ENCODE measurements at places on chromosomes 5 and 9.

- DNase-seq: no peak
Observed at GRCh38 chr5:111829701-111830100, 72.7 kb upstream of the NREP start.

- DNase-seq: no peak
Observed at GRCh38 chr9:98418578-98419259, 163.3 kb upstream of the TBC1D2 start.

- no peak for DNase-seq
Observed at GRCh38 chr9:111633389-111633736, 2.2 kb downstream of the DNAJC25 start.

- DNase-seq: no peak
Observed at GRCh38 chr5:4142842-4143241, 547.2 kb downstream of the IRX1 start.

DNA sequence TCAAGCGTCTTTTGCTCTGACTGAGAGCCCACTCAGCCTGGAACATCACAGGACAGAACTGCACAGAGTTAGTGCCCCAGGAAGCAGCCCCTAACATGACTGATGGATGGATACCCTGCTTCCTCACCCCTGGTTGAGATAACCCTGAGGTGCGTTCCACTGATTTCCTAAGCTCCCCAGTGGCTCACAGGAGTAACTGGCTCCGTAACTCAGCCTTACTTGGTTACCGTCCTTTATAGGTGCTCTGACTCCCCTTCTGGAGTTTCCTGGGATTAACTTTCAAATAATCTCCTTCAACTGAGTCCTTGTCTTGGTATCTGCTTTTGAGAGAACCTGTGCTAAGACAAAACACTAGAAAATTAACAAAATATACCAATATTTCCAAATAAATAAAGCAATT lies 449.5 kb downstream of the AGTPBP1 start:
- DNase-seq: no peak

DNA sequence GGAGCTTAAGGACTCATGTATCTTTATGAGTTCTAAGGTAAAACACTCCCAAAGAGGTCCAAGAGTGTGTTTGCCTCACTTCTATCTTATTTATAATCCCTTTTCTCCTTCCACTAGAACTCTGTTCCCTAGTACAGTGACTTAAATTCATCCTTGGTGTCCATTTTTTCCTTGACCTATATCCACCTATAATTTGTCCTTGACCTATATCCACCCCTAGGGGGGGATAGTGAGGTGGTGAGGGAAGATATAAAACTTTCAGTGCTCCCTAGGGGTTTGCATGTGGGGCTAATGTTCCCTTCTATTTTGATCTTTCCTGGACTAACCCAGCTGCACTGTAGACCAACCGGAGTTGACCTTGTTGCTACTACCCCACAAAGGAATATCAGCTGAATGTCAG lies 83.5 kb upstream of the GNAQ start:
- no peak for DNase-seq

GRCh38 chr5:143006501-143006900 lies 236.3 kb downstream of the ARHGAP26 start:
- no peak for DNase-seq

GRCh38 chr9:114287763-114288192 lies 35.1 kb upstream of the ORM1 start:
- DNase-seq: no peak

- DNase-seq: peak; percentile 6
Observed at GRCh38 chr9:101711330-101711941, 27.0 kb downstream of the GRIN3A start.

DNA sequence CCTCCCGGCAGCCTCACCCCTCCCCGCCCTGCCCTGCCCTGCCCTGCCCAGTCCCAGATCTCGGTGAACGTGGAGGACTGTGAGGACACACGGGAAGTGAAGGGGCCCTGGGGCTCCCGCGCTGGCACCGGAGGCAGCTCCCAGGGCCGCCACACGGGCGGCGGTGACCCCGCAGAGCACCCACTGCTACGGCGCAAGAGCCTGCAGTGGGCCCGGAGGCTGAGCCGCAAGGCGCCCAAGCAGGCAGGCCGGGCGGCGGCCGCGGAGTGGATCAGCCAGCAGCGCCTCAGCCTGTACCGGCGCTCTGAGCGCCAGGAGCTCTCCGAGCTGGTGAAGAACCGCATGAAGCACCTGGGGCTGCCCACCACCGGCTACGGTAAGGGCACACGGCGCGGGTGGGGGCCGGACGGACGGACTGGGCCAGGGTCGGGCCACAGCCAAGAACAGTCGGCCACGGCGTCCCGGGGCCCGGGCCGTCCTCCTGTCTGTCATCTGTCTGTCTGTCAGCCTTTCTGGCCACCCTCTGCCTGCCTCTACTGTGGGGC lies 84.2 kb downstream of the KCNT1 start:
- DNase-seq: no peak

DNA sequence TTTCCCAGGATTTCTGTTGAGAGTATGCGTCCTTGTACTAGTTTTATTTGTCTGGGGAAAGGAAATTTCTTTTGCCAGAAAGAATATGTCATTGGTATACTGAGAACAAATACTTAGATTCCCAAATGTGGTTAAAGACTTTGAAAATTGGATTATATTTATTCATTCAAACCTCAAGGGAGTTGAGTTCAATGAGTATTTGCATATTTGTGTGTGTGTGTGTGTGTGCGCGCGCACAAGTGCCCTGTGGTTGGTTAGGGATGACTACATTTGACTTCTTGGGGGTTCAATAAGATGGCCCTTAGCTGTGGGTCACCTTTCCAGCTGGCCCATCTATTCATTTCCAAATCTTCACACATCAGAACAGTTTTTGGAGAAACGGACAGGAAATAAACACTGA lies 4.9 kb downstream of the RXFP3 start:
- no peak for DNase-seq

DNA sequence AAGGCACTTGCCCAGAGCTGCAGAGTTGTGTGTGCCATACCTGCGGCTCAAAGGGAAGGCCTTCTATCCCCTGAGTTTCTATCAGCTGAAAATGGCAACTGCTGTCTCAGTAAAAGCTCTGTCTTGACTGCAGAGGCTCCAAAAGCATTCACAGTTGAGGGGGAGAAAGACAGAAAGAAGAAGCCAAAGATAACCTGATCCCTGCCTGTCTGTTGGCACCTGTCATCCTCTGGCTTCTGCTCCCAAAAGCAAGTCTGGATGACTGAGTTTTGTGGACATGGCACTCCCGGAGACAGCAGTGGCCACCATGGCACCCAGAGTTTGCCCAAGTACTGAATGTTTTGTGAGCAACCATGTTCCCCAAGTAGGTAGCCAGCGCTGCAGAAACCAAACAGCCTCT lies 176.6 kb downstream of the NR3C1 start:
- DNase-seq: no peak

DNA sequence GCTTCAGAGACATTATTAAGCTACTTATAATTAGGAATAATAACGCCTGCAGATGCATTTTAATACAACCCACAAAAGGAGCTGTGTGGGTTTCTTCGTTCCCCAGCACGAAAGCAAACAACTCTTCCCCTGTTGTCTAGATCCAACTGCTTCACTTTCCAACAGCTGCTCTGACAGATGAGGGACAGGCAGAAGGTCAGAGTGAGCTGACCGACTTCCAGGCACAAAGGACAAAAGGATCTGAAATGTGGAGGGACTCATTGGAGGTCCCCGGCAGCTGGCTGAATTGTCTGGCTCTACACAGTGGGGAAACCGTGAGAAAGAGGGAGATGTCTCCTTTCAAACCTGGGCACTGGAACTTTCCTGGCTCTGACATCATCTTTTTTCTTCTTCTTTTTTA lies 79.1 kb upstream of the ALDH1B1 start:
- DNase-seq: no peak

GRCh38 chr9:127974001-127974768 lies 6.6 kb downstream of the EEIG1 start:
- no peak for DNase-seq

- no peak for DNase-seq
Observed at GRCh38 chr5:77663090-77663863, 24.8 kb upstream of the OTP start.

DNA sequence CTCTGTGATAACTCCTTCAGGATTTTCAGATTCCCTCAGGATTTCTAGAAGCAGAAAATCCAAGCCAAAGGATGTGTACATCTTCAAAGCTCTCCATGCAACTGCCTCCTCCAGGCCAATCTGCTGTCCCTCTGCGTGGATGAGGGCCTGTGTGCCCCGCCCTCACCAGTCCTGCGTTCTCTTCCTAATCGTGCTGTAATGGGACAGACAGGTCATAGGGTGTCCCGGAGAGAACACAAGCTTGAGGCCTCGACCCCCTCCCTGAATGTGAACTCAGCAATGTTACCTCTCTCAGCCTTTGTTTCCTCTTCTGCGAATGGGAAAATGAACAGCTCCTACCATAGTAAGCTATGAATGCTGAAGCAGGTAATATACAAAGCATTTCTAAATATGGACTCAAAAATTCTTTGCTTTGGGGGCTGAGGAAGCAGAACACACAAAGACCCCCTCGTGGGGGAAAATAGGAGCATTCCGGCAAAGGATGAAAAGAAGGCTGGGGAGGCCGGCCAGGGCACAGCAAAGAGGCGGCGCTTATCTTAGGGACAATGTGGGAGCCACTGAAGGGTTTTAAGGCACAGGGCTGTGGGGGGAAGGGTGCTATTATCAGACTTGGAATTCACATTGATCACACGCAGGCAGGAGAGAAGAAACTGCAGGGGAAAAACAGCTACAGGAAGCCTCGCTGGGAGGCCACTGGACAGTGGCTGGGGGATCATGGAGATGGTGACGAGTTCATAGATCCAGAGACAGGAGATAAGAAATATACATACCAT lies 57.2 kb upstream of the FBXW11 start:
- DNase-seq: no peak

GRCh38 chr9:35660966-35661415 lies 2.9 kb downstream of the CCDC107 start:
- no peak for DNase-seq

- DNase-seq: no peak
Observed at GRCh38 chr5:88778736-88779135, 104.2 kb downstream of the MEF2C start.

DNA sequence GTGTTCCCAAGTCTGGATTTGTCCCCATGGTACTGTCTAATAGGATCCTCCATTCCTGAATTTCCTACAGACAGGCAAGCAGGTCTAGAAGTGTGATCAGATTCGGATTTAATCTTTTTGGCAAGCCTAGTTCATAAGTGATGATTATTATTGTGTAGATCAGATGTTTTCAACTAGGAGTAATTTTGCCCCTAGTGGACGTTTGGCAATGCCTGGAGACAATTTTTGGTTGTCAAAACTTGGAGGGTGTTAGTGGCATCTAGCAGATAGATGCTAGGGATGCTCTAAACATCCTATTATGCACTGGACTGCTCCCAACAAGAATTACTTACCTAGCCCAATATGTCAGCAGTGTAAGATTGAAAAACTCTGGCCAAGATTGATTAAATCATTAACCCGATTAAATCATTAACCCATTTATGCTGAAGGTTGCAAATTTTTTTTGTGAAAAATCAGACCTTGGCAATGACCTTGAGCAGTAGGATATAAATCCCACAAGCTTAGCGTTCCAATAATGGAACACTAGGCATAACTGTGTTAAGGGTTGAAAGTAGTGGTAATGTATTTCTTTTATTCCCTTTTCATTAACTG lies 28.2 kb downstream of the TCERG1 start:
- no peak for DNase-seq

DNA sequence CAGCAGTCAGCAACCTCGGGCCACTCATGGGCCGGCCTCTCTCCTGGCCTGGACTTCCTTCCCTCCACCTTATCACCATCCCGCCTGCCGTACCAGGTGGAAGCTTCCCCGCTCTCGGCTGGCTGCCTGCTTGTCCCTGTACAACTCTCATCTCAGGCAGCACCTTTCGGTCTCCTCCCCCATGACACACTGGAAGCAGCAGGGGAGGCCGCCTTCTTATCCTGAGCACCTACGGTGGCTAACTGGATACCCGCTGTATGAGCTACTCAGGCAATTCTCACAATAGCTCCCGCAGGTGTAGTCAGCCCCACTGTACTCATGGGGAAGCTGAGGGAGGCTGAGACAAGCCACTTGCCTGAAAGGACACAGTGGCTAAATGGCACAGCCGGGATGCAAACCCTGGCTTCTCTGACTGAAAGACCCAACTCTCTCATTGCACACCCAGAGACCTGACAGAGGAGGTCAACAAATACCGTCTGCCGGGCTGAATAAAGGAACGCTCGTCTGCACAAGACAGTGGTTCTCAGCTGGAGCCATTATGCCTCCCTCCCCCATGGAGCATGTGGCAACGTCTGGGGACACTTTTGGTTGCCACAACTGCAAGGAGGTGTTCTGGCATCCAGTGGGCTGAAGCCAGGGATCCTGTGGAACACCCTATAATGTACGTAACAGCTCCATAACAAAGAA lies 9.6 kb downstream of the STK10 start:
- no peak for DNase-seq

- no peak for DNase-seq
Observed at GRCh38 chr5:77292026-77292757, 81.7 kb downstream of the PDE8B start.

- no peak for DNase-seq
Observed at GRCh38 chr9:4073371-4073770, 226.5 kb downstream of the GLIS3 start.

DNA sequence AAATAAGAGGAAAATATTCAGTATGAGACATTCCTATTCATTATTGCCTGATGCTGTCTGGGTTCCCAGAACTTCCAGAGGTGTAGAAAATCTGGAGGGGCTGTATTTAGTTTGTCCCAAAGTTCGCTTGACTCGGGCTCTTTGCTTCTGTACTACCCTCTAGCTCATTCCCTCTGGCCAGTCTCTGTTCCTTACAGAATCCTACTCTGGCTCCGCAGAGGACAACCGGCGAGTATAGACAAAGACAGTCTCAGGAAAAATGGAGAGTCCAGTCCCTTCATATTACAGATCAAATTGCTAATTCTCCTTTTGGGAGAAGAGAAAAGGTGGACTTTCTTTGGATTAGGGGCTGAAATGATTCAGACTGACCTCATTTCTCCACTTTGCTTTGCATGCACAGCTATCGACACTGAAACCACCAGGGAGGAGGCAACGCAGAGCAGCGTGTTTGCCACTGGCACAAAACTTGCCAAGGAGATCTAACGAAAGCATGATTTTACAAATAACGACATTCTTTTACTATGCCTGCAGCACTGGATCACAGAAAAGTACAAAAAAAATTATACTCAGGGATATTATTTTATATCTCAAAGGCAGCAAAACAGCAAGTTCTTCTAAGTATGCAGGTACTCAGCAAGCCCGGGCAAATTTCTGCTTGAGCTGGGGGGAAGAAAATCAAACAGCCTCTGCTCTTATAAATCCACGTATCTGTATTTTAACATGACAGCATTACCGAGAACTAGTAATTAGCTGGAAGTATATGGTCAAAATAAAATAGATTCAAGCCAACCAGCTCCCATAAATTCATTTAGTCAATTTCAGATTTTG lies 279.7 kb downstream of the NPR3 start:
- no peak for DNase-seq

GRCh38 chr9:20701060-20701459 lies 17.0 kb downstream of the FOCAD start:
- no peak for DNase-seq
